ENCODE measurements at places on chromosomes 11 and 22.

- DNase-seq, result no peak
Measured at GRCh38 chr11:78504181-78504580, 70.5 kb downstream of the NARS2 start.

GRCh38 chr11:122853971-122854446 is 15.7 kb downstream of the CRTAM start:
- DNase-seq, result no peak

DNA sequence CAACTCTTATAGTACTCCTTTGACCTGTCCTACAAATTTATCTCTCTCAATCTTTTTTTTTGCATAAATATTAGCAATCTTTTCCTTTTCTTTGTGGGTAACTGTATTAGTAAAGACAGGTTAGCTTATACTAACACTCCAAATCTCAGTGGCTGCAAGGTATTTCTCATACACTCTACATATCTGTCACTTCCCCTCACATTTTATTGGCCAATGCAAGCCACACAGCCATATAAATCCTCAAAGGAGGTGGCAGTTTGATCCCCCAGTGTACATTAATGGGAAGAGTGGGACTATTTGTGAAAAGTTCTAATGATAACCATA is 42.6 kb upstream of the EED start:
- DNase-seq, result no peak

DNA sequence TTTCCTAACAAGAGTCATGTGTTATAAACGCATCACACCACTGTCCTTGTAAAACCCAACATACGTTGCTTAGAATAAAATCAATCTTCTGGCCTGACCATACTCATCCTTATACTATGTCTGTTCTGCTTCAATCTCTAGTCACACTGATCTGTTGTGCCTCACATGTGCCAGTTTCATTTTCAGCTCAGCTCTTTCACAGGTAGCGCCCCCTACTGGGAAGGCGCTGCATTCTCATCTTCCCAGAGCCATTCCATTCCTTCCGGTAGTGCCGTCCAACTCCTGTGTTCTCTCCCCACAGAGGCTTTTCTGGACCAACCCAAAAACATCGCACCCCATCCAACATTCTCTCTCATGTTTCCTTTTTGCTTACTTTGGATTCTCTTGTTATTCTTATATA is 22.2 kb downstream of the CASP5 start:
- DNase-seq, result peak; percentile 14

- no peak for DNase-seq
Measured at GRCh38 chr22:27747396-27748221, 53.9 kb downstream of the MN1 start.

DNA sequence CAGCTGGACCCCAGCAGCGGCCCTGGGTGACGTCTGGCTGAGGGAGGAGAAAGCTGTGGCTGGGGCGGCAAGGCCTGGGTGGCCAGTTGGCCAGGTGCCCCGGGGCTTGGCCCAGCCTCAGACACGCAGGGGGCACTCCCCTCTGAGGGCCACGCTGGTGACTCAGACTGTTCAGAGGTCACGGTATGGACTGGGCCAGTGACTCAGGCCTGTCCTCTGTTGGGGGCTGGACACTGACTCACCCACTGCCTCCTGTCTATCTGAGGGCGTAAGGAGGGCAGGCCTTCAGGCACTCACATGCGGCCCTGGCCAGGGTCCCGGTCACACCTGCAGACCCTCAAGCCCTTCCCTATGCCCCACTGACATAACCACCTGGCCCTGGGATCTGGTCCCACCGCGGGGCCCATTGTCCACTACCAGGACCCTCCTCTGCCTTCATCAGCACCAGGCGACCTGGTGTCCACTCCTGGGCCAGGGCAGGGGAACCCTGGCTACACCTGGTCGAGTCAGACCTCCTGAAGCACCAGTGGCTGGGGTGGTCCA is 3.7 kb upstream of the MUC5AC start:
- DNase-seq, result no peak

DNA sequence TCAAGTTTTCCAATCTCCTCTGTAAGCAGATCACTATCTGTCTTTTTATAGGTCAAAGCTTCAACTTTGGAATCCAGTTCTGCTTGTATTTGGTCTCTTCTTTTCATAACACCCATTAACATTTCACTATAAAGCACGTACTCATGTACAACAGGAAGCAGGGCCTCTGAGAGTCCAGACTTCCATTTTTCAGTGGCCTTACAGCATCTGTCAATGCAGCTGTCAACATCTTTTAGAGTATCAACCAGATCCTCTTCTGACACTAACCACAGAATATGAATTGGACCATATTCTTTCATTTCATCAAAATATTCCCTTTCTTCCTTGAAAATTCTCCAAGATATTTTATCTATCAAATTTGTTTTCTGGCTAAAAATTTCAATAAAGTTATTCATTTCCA is 24.7 kb upstream of the SLN start:
- no peak for DNase-seq

GRCh38 chr11:721741-722345 is 15.8 kb downstream of the EPS8L2 start:
- peak; percentile 42 for DNase-seq

GRCh38 chr22:24412274-24412673 is 15.1 kb upstream of the ADORA2A start:
- no peak for DNase-seq

- DNase-seq, result no peak
Measured at GRCh38 chr11:57199330-57199729, 17.6 kb downstream of the LRRC55 start.

- no peak for DNase-seq
Measured at GRCh38 chr22:36015811-36016529, 12.7 kb downstream of the RBFOX2 start.

GRCh38 chr22:48098921-48099245 is 1336.4 kb downstream of the TBC1D22A start:
- no peak for DNase-seq

GRCh38 chr11:88324562-88325345 is 12.8 kb downstream of the CTSC start:
- no peak for DNase-seq

- no peak for DNase-seq
Measured at GRCh38 chr22:46031965-46032851, 55.2 kb upstream of the WNT7B start.

DNA sequence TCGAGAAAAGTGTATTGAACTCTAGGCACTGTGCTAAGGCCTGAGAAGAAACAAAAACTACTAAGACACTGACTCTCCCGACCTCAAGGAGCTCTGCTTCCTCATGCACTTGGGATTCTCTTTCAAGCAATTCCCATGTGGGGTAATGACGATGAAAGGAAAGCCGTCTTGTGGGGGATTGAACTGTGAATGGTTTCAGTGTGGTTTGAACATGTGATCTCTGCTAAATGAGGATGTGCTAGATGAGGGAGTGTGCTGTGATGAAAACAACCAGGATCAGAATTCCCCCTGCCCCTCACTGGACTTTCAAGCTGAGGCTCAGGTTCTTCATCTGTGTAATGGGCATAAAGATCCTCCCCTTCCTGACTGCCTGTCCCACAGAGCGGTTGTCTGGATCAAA is 74.9 kb downstream of the DEPDC5 start:
- DNase-seq, result no peak

GRCh38 chr22:32887324-32887980 is 85.9 kb downstream of the TIMP3 start:
- no peak for DNase-seq

- DNase-seq, result no peak
Measured at GRCh38 chr22:42770448-42770726, 49.7 kb upstream of the A4GALT start.

- DNase-seq, result no peak
Measured at GRCh38 chr11:69239641-69240040, 54.3 kb upstream of the MYEOV start.

GRCh38 chr11:72373163-72373562 is 61.2 kb downstream of the CLPB start:
- DNase-seq, result no peak

DNA sequence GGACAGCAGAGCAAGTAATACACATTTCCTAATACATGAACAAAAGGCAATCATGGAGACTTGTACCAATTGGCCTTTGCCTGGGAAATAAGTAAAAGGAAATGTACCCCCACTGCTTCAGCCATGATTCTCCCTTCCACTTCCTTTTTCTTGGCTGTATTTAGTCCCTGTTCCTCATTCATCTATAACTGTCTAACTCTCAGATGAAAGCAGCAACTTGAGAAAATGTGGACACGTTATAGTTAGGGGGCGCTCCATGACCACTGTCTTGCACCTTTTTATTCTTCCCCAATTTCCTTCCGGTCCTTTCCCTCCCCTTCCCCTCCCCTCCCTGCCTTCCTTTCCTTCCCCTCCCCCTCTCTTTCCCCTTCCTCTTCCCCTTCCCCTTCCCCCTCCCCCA is 61.3 kb upstream of the BARX2 start:
- DNase-seq, result no peak

DNA sequence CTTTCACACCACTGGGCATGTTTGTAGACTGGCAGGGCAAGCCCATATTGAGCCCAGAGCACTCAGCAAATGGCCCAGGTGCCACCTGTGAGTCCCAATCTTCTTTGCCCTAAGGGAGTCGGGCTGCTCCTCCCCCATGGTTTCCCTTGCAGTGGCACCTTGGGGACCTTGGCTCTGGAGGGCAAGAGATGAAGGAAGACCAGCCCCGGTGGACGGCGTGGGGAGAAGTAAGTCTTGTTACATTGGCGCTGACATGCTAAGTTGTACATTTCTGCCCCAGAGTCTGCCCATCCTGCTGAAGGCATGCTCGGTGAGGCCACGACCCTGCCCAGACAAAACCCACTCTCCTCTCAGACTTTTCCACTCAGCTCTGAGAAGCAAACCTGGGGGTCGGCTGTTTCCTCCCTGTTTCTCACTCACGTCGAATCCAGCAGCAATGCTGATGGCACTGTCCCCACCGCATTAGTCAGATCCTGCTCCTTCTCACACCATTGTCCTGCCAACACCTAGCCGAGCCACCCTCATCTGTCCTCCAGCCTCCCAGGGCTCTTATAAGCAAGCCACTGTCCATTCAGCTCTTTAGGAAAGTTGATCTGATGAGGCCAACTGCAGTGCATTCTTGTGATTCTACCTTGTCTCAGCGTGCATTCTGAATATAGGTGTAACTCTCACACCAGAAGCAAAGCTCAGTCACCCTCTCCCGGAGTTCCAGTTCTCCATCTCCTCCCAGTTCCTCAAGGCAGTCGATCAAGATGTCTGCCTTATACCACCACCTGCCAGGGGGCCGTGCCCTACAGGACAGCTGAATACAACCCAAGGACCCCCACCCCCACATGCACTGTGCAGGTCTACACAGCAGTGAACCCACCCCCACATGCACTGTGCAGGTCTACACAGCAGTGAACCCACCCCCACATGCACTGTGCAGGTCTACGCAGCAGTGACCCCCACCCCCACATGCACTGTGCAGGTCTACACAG is 827.1 kb downstream of the TBC1D22A start:
- no peak for DNase-seq

DNA sequence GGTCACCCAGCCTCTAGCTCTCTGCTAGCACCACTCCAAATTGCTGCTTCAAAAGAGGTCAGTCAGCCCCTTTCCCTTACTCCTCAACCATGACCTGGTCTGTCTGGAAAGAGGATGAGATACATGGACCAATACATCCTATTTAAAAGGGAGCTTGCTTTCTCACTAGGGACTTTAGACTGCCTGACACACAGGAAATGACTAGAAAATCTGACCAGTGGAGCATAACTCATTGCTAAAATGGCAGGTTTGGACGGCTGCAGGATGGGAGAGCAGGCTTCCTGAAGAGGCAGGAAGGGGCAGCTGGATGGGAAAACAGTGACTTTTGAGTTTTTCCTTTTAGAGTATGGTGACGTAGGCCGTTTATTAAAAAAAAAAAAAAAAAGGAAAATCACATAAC is 25.3 kb downstream of the STIM1 start:
- no peak for DNase-seq

Measured in stimulated activated naive CD4-positive, alpha-beta T cell treated with Interleukin-2 at 50 U/mL for 16 hours (primary cell).